ENCODE measurements at places on chromosomes 16 and 17.

DNA sequence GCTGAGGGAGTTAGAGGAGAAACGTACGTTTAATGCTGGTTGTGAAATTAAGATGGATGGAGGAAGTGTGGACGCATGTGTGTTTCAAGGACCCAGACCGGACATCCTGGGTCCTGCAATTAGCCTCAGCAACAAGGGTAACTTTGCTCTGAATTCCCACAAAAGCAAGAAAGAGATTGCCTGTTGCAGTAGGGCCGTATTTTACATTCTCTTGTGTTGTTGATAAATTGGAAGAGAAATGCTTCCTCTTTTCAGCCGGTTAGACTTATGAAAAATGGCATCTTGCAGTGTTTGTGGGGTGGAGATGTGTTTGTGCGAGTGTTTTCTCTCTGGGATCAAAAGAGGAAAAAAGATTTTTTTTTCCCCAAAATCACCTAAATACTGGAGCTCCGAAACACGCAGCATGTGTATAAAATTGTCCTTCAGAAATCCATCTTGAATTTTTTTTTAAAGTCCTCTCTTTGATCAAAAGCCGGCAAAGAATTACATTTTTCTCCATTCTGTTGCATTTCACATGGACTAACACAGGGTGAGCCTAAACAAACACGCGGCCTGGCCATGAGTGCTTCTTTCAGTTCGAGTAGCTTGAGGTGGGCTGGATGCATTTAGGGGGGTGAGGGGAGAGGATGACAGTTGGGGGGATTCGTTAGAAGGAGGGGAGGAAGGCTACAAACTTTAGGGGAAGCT, 251.6 kb downstream of the C16orf95 start:
- no peak for DNase-seq

DNA sequence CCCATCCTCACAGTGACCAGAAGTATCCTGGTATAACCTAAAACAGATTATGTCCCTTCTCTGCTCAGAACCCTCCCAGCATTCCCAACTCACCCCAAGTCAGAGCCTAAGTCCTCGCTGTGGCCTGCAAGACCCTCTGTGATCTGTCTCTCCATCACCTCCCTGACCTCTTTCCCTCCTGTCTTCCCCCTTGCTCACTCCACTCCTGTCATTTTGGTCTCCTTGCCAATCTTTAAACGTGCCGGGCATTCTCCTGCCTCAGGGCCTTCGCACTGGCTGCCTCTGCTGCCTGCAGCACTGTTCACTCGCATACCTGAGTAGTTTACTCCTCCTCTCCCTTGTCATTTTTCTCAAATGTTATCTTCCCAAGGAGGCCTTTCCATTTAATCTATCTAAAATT, 97.7 kb downstream of the GSG1L start:
- DNase-seq, result no peak

DNA sequence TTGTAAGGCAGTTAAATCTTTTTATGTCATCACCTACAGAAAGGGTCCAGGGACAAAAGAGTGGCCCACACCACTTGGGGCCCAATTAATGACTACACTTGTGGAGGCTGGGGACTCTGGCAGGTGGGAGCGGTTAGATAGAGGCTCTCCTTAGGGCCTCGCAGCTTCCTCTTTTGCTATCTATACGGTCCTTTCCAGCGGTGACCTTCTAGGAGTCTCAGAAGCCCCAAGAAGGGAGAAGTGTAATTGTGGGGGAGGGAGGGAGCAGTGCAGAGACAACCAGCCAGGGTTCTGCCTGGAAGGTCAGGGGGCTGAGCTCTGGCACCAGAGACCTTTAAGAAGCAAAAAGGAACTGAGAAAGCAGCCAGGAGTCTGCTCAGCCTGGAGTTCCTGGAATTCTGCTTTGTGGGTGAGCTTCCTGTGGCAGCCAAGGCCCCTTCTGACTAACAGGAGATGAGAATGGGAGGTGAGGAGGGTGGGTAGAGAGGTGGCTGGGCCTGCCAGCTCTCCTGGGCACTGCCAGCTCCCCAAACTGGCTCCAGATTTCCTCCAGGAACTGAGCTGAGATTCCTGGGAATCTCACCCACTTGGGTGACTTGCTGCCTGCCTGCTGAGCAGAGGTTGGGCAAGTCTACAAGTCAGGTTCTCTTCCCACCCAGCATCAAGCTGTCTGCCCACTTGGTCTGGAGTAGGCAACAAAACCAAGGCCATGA, 16.3 kb upstream of the MAP3K14 start:
- peak; percentile 84 for DNase-seq

GRCh38 chr17:44587339-44587738, 30.1 kb downstream of the FZD2 start:
- no peak for DNase-seq

DNA sequence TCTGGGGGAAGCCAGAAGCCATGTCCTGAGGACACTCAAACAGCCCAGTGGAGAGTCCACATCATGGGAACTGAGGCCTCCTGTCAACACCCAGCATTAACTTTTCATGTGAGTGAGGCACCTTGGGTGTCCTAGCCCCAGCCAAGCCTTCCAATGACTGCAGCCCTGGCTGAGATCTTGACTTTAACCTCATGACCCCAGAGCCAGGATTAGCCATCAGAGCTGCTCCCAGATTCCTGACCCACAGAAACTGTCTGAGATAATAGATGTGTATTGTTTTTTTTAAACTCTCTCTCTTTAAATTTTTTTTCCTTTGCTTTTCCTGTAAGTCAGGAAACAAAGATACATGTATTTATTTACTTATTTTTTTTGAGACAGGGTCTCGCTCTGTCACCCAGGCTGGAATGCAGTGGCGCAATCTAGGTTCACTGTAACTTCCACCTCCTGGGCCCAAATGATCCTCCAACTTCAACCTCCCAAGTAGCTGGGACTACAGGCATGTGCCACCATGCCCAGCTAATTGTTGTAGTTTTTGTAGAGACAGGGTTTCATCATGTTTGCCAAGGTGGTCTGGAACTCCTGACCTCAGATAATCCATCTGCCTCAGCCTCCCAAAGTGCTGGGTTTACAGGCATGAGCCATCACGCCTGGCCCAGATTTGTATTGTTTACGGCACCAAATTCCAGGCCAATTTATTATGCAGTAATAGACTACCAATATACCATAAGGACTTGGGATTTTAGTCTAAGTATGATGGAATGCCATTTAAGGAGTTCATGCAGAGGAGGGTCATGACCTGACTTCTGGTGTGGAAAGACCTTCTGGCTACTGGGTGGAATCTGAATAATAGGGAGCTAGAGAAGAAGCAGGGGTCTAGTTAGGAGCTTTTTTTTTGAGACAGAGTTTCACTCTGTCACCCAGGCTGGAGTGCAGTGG, 14.0 kb upstream of the TMEM94 start:
- DNase-seq, result no peak

- no peak for DNase-seq
Observed at GRCh38 chr17:71472809-71473789, 647.7 kb upstream of the SOX9 start.

DNA sequence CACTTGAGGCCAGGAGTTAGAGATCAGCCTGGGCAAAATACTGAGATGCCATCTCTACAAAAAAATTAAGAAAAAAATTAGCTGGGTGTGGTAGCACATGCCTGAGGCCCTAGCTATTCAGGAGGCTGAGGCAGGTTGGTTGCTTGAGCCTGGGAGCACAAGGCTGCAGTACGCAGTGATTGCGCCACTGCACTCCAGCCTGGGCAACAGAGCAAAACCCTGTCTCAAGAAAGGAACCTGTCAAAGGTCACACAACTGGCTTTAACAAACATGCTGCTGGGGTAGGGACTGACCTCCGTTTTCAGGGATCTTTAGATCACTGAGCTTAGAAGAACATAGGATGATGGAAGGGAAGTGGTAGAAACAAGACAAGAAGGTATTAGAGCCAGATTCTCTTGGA, 95.0 kb downstream of the IRX3 start:
- no peak for DNase-seq

Data from inflammatory macrophage treated with lipopolysaccharide for 1 hour (primary cell).